ENCODE measurements at places on chromosomes 2 and 18. TPM values are rescaled to one million over a fixed set of nuclear protein-coding genes. Genes with fewer than 3 reads are reported as not detected.

GRCh38 chr2:218508299-218508698, 59.9 kb downstream of the USP37 start:
- DNase-seq: no peak

GRCh38 chr2:223725986-223726970, 111.1 kb downstream of the AP1S3 start:
- DNase-seq: no peak

- no peak for DNase-seq
Observed at GRCh38 chr18:55245211-55245614, 286.0 kb upstream of the CCDC68 start.

SYT4 gene
- total RNA-seq: not detected

UCN gene
- 0.59 TPM for total RNA-seq
